T-helper 17 cell (primary cell): ENCODE measurements at places on chromosomes 6 and 20.

DNA sequence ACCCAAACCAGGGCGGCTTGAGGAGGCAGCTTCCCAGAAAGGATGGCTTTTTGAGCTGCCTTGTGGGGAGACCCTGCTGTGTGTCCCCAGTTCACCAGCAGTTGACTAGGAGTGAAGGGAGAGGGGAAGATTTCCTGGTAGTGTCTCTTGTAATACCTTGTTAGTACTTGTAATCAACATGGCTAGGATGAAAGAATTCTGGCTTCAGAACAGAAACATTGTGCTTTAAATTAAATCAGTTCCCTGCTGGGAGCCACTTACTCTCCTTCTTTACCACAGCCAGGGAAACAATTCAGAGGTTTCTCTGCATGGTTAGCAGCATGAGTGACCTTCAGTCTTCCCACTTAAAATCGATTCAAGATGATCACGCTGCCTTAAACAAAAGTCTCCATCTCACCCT lies 525.4 kb upstream of the ID4 start:
- no peaks in the 10 kb centered on the region for H3K27me3 ChIP-seq
- H3K27ac ChIP-seq = no peak overlapping the region
- no peaks in the 10 kb centered on the region for H3K36me3 ChIP-seq
- DNase-seq = no peak

DNA sequence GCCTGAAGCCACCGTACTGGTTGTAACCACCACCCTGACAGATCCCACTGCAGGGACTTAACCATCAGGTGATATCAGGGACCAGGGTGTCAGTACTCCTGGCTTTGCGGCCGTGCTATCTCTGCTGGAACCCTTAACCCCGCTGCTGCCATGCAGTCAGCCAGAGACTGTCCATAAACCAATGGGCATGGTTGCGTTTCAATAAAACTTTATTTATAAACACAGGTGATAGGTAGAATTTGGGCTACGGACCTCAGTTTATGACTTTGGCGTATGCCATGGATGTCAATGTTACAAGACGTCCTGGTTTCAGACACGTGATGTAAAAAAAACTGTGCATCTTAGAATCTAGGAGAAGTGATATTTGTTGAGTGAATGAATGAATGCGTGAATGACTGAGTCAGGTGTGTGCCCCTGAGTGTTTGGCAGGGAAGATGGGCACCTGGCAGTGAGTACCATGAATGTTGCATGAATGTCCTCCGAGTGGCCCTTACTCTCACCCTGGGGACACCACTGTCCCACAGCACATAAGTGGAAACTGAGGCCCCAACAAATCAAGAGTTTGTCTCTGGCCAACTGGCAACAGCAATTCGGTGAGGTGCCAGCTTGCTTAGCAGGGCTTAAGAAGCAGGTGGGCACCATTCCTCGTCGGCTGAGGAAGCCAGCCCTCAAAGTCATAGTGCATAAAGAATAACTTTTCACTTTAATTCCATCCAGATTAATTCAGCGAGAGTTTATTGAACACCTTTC lies 64.0 kb upstream of the APCDD1L start:
- peaks cover 41% of the 10 kb centered on the region for H3K27me3 ChIP-seq
- H3K27ac ChIP-seq = no peak overlapping the region
- DNase-seq = no peak
- H3K4me1 ChIP-seq = peaks cover 2% of the 10 kb centered on the region

- no peak for DNase-seq
- peak overlapping the region; percentile 66 for H3K4me3 ChIP-seq
- peak overlapping the region; percentile 97 for H3K27ac ChIP-seq
- peaks cover 75% of the 10 kb centered on the region for H3K4me1 ChIP-seq
- no peaks in the 10 kb centered on the region for H3K27me3 ChIP-seq
Observed at GRCh38 chr6:42026540-42026939, 23.8 kb upstream of the TAF8 start.

DNA sequence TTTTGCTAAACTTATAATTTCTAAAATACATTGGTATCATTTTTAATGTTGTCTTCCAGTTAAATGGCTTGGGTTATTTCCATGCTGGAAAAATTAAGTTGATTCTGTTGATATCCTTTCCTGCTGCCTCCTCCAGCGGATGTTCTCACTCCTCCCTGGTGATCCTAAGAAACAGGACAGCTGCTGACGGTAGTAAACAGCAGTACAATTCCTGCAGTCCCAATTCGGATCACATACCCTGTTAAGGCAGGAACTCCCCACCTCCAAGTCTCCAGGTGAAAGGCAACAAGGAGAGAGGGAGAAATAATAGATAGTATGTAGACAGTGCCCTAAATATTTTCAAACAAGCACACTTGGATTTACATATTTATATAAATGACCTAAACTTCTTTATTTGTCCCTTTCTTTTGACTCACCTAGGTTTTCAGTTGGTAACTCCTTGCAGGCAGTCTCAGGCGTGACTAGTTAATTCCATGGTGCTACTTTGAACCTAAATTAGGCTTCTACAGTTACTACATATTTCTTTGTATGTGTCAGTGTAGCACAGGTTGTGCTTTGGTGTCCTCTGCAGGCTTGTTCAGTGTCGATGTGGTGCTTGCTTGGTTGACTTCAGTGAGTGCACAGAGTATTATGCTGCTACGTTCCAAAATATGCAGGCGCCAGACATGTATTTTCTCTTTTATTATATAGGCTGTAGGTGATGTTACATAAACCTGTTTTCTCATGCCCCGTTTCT lies 126.0 kb downstream of the ADGRB3 start:
- no peaks in the 10 kb centered on the region for H3K4me1 ChIP-seq
- no peak overlapping the region for H3K4me3 ChIP-seq
- no peak for DNase-seq
- H3K27ac ChIP-seq = no peak overlapping the region

GRCh38 chr6:15672291-15672690 lies 9.5 kb upstream of the DTNBP1 start:
- no peak overlapping the region for H3K4me3 ChIP-seq
- no peak overlapping the region for H3K27ac ChIP-seq
- peaks cover 57% of the 10 kb centered on the region for H3K27me3 ChIP-seq
- no peaks in the 10 kb centered on the region for H3K36me3 ChIP-seq
- no peaks in the 10 kb centered on the region for H3K4me1 ChIP-seq

DNA sequence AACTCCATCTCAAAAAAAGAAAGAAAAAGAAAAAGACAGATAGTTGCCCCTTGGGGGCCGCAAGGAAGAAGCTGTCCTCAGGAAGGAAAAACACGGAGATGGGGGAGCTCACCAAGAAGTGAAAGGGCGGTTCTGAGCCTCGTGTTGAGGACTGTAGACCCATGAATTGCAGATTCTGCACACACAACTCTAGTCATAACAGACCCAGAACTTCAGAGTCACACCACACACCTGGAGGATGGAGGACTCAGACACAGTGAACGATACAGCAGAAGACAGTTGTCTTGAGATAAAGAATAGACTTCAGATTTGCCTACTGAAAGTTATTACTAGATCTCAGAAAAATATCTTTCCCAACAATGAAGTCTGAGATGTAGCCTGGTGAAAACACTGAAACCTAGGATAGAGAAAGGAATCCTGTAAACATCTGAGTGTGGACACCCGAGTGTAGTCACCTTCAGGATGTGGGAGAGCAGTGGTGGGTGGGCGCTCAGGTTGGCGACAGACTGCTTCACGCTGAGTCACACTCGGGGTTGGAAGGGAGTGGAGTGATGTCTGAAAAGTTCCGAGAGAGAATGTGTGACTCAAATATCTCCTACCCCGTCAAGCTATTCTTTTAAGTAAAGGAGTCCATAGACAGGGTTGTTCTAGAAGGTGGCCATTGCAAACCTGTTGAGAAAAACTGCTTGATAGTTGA lies 88.1 kb downstream of the MAP3K4 start:
- peak; percentile 46 for DNase-seq
- H3K36me3 ChIP-seq = peaks cover 2% of the 10 kb centered on the region
- peaks cover 19% of the 10 kb centered on the region for H3K4me1 ChIP-seq
- H3K4me3 ChIP-seq = no peak overlapping the region
- H3K27ac ChIP-seq = no peak overlapping the region
- H3K27me3 ChIP-seq = no peaks in the 10 kb centered on the region

- no peak for DNase-seq
- no peak overlapping the region for H3K27ac ChIP-seq
- no peaks in the 10 kb centered on the region for H3K4me1 ChIP-seq
Observed at GRCh38 chr20:9294041-9294440, 220.3 kb upstream of the LAMP5 start.

GRCh38 chr6:76682842-76683241 lies 610.4 kb upstream of the IMPG1 start:
- H3K36me3 ChIP-seq = no peaks in the 10 kb centered on the region
- no peak overlapping the region for H3K27ac ChIP-seq
- no peaks in the 10 kb centered on the region for H3K27me3 ChIP-seq
- H3K4me1 ChIP-seq = no peaks in the 10 kb centered on the region
- no peak for DNase-seq

DNA sequence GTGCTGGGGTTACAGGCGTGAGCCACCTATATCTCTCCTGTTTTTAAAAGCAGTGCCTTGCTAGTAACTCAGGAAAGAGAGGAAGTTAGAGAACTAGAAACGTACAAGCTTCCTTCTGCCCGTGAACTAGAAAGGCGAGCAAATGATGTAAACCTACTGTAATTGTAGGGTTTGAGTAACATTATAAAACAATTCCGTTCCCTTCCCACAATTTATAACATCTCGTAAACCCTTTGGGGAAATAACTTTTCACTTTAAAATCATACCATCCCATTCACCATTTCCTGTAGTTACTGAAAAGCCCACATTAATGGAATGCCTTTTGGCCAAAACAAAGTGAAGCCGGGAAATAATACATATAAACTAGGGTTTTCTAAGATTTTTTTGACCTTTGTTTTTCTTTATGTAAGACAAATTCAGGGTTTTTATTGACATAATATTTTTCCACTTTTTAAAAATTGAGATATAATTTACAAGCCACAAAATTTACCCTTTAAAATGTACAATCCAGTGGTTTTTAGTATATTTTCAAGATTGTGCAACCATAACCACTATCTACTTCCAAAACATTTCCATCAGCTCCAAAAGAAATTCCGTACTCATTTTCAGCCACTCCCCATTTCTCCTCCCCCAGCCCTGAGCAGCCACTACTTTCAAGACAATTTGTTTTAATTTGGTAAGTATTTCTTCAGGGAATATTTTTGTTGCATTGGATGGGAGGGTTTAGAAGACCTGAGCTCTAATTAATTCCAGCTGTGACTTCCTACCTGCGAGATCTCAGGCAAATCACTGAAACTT lies 175.1 kb upstream of the PDE10A start:
- no peak overlapping the region for H3K27ac ChIP-seq
- no peaks in the 10 kb centered on the region for H3K4me1 ChIP-seq

- H3K27ac ChIP-seq = no peak overlapping the region
- no peaks in the 10 kb centered on the region for H3K4me1 ChIP-seq
- no peaks in the 10 kb centered on the region for H3K36me3 ChIP-seq
- no peaks in the 10 kb centered on the region for H3K27me3 ChIP-seq
- H3K4me3 ChIP-seq = no peak overlapping the region
- DNase-seq = no peak
Observed at GRCh38 chr6:55917751-55918415, 42.5 kb upstream of the BMP5 start.

DNA sequence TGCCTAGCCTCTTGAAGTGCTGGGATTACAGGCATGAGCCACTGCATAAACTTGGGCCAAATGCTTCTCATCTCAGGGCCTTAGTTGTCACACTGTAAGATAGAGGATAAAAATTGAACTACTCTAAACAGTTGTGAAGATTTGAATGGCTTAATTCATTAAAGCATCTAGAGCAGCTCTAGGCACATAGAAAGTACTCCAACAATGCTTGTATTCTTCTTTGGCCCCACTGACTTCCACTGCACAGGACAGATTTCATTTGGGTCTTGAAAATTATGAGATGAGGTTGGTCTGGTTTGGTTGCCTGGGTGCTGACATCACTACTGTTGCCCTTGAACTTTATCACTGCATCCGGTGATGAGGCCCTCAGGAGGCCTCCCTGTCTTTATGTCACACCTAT lies 10.0 kb upstream of the HBS1L start:
- peaks cover 11% of the 10 kb centered on the region for H3K27me3 ChIP-seq
- no peaks in the 10 kb centered on the region for H3K36me3 ChIP-seq
- DNase-seq = no peak
- H3K4me1 ChIP-seq = no peaks in the 10 kb centered on the region

GRCh38 chr20:20410678-20411077 lies 42.8 kb downstream of the INSM1 start:
- no peak for DNase-seq
- H3K27me3 ChIP-seq = no peaks in the 10 kb centered on the region
- H3K4me3 ChIP-seq = no peak overlapping the region
- no peaks in the 10 kb centered on the region for H3K36me3 ChIP-seq

DNA sequence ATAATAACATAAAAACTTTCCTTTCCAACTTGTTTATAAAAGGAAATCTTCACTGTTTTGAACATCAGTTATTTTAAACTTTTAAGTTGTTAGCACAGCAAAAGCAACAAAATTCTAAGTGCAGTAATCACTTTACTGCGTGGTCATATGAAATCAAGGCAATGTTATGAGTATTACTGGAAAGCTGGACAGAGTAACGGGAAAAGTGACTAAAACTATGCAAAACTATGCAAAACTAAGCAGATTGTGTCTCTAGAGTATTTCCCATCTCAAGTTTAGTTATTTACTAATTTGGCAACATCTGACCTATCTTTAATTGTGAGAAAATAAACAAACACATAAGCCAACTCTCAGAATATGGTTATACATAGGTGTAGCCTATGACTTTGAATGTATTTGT lies 10.9 kb upstream of the ANKEF1 start:
- H3K36me3 ChIP-seq = no peaks in the 10 kb centered on the region
- DNase-seq = no peak
- H3K4me1 ChIP-seq = no peaks in the 10 kb centered on the region
- no peak overlapping the region for H3K27ac ChIP-seq
- H3K27me3 ChIP-seq = peaks cover 59% of the 10 kb centered on the region
- no peak overlapping the region for H3K4me3 ChIP-seq
